ENCODE measurements at places on chromosomes 6 and 20.

- DNase-seq: no peak
Measured at GRCh38 chr6:35035481-35036030, 105.6 kb downstream of the TCP11 start.

DNA sequence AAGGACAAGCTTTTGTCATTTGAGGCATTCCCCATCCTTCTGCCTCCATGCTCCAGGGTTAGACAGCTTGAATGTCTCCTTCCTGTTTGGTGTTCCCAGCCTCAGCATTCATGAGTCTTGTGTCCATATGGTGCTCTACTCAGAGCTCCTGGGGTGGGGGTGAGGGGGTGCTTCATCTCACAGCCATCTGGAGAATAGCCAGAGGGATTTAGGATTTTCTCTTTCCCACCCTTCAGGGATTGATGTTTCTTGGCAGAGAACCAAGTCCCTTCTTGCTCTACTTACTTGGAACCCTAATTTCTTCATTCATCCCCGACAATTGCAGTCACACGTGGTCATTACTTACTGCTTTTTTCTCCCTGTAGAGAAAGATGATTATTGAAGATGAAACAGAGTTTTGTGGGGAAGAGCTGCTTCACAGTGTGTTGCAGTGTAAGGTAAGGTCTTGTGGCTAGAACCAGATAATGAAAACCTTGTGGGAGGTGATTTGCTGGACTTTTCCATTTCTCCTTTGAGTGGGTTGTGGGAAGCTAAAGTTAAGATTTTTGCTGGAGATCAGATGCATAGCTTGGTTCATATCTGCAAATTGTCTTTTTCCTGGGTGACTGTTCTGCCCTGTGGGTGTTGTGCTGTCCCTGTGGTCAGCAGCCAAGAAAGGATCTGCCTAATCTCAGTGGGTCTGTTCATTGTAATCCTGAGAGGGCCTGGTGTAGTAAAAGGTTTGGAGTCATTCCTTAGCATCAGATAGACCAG, 18.6 kb downstream of the CMTR1 start:
- DNase-seq: no peak

DNA sequence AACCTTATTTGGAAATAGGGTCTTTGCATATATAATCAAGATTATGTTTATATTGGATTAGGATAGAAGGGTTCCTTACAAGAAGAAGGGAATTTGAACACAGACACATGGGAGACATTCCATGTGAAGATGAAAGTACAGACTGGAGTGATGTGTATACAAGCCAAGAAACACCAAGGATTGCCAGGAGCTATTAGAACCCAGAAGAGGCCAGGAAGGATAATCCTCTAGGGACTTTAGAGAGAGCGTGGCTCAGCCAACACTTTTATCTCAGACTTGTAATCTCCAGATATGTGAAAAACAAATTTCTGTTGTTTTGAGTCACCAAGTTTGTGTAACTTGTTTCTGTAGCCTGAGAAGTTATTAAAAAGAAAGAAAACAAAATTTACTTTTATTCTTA, 1173.9 kb upstream of the CITED2 start:
- DNase-seq: no peak

DNA sequence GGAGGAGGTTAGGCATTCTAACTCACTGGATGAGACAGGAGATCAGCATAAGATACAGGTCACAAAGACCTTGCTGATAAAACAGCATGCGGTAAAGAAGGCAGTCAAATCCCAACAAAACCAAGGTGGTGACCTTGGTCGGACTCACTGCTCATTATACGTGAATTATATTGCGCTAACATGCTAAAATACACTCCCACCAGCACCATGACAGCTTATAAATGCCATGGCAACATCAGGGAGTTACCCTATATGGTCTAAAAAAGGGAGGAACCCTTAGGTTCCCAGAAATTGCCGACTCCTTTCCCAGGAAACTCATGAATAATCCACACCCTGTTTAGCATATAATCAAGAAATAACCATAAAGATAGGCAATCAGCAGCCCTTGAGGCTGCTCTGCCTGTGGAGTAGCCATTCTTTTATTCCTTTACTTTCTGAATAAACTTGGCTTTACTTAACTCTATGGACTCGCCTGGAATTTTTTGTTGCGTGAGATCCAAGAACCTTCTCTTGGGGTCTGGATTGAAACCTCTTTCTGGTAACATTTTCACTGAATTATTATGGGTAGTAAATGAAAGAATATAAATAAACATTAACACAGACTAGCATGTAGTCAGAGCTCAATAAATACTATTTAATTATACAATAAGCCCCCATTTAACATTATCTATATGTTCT, 3.0 kb upstream of the LAMA4 start:
- DNase-seq: no peak

- no peak for DNase-seq
Measured at GRCh38 chr6:38856492-38856891, 141.4 kb downstream of the DNAH8 start.

DNA sequence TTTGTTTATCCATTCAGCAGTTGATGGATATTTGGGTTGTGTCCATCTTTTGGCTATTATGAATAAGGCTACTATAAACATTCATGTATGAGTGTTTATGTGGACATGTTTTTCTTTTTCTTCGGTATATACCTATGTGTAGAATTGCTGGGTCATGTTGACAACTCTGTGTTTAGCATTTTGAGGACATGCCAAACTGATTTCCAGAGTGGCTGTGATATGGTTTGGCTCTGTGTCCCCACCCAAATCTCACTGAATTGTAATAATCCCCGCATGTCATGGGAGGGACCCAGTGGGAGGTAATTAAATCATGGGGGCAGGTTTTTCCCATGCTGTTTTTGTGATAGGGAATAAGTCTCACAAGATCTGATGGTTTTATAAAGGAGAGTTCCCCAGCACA, 439.7 kb downstream of the UTRN start:
- DNase-seq: no peak

DNA sequence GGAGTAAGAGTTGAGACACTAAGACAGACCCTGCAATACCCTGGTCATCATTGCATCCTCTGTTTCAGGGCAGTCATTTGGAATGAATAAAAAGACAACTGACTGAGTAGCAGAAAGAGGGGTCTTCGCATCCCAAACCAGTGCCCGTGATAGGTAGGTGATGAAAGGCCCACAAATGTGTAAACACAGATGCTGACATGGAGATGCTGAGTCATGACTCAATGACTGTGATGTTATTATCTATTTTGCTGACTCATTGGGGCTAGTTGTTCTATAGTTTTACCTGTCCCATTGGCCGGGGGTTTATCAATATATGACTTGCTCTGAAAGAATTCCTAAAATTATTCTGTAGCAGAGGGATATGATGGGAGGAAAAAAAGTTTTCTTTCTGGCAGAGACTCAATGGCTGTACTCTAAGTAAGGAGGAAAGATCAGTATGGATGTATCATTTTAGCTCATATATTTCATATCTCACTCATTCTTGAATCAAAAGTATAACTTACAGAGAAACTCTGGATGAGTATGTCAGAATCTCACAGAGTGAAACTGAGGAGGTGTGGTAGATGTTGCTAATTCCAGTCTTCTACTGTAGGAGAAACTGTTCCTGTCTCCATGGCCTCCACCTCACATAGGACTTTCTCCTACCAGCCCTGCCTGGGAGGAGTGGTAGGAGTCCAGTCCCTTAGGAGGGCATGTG, 119.9 kb upstream of the PREP start:
- DNase-seq: no peak

GRCh38 chr6:70310063-70310694, 7.3 kb upstream of the COL9A1 start:
- no peak for DNase-seq

DNA sequence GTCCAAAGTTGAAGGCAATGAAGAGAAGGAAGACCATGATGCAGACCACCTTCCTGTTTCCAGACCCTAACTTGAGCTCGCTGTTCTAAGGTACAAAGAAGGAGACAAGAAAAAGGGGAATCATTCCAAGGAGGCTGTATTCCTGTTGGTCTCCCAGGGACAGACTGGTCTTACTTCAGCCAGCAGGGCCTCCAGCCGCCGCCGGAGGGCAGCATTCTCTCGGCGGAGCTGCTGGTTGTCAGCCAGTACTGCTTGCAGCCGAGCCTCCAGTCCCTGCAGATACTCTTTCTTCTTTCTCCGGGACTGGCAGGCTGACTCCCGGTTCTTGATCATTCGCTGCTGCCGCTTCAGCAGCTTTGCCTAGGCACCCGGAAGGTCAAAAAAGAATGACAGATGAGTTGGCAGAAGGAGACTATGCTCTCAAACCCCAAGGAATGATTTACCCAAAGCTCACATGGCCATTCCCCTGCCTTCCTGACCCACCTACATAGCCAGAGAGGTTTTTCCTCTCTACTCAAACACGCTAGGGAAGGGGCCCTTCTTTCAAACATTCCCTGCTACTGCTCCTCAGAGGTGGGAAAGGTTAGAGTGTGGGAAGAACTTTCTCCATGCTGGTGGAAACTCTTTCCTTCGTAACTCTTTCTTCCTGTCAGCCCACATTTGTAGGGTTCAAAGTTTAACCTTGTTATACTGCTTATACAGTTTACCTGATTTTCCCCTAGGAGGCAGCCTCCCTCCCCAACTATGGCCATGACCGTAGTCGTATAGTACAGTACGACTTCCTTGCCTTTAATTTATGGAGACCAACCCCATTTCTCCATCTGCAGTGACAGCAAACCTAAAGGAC, 9.0 kb downstream of the ATF6B start:
- DNase-seq: peak; percentile 52

DNA sequence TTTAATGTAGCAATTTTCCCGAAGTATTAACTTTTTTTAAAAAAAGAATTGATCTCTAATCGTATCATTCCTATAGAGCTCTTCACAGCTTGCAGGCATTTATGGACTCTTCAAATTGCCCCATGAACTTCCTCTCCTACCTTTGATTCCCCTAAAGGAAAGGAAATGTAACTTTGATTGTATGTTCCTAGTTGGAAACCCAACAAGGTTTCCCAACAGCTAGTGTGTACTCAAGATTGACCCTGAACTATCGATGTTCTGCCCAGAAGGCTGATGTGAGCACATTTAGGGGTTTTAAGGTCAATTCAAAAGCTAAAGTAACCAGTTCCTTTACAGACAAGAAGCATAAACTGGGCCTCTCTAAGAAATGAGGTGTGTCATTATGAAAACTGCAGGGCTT, 491.7 kb downstream of the PTPRT start:
- no peak for DNase-seq

DNA sequence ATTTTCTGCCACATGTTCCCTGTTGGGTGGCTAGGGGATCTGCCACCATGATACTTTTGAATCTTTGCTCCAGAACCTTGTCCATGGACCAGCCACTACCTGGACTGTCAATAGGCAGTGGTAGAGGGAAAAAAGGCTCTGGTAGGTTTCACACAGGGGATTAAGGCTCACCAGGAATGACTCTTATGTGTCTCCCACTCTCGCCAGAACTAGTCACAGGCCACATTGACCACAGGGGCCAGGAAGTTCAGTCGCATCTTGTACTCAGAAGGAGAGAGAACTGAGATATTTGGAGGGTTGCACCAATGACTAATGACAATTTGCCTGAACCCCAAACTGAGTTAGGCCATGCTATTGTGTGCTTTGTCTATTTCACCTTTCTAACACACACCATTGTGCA, 23.6 kb upstream of the APCDD1L start:
- no peak for DNase-seq

- no peak for DNase-seq
Measured at GRCh38 chr20:50230871-50231560, 40.4 kb downstream of the CEBPB start.

DNA sequence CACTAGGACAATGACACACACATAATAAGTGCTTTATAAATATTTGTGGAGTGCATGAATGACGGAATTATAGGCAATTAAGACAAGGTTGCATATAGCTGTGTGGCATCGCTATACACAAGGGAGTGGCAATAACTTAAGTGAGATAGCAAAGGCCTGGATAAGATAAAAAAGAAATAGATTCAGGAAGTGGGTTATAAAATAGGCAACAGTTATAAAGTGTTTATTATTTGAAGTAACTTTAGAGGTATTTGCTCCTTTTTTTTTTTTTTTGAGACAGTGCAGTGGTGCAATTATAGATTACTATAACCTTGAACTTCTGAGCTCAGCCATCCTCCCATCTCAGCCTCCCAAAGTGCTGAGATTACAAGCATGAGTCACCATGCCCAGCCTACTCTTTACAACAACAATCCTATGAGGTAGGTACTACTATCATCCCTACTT, 75.9 kb upstream of the LOC128125822 start:
- DNase-seq: no peak

DNA sequence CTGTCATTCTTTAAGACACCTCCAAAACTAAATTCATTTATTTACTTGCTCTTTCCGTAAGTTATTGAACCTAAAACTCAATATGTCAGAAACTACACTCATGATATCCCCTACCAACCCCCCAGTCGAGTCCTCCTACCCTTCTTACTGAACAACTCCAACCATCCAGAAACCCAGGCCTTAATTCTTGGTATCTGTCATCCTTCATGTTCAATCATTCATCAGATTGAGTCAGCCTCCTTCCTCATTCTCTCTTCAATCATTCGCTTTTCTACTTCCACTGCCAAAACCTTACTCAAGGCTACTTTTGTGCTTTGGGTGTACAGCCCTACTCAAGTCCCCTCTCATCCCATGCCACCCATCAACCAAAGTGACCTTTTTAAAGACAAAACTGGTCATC, 95.7 kb downstream of the SMLR1 start:
- no peak for DNase-seq

DNA sequence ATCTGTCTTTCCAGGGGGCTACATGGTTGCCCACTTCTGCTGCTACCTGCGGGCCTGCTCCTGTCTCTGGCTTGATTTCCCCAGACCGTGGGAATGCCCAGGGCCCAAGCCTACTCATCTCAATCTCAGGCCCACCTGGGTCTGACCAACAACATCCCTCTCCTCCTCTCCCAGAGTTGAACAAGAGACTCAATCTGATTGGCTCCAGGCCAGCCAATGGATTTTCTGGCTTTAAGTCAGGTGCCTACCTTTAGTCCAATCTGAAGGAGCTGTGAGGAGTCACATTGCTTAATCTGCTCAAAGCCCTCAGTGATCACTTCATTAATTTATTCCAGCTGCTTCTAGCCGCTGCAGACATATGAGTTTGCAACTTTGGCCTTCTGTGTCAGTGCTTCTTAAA, 162.4 kb upstream of the KCNG1 start:
- DNase-seq: no peak

DNA sequence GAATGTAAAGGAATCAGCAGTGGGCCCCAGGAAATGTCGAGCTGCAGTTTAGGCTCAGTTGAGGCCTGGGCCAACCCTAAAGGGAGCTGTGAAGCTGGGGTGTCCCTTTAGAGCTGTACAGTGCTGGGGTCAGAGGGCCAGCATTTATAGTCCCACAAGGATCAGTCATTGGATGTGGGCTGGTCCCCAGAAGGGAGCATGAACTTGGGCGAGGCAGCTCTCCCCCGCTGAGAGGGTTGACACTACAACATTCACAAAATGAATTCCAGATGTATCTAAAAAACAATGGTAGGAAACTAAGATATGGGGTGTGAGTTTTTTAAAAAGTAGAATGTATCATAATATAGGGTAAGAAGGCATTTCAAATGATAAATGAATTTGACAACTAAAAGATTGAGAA, 29.7 kb upstream of the TMX4 start:
- DNase-seq: no peak

GRCh38 chr20:41245086-41245707, 72.3 kb downstream of the ZHX3 start:
- no peak for DNase-seq

GRCh38 chr6:100160930-100161329, 166.9 kb upstream of the MCHR2 start:
- DNase-seq: no peak

Measured in CD8-positive, alpha-beta T cell (primary cell).